ENCODE measurements at places on chromosomes 13 and 19.

- no peak for DNase-seq
Observed at GRCh38 chr13:71488201-71488600, 378.8 kb downstream of the DACH1 start.

DNA sequence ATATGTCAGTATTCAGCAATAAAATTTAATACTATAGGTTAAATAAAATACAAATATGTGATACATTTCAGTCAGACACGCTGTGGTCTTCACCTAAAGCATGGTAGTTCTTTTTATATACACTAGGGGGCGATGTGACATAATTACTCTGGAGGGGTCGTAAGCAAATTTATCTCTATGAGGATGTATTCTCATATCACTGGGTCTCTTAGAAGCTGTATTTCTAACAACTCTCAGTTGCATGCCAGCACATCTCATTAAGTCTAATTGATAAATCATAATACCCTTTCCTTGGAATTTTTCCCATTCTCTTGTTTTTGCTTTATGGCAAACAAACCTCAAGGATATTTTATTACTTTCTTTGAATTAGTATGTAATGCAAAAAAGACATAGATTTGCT, 3.9 kb upstream of the PCDH17 start:
- no peak for DNase-seq

DNA sequence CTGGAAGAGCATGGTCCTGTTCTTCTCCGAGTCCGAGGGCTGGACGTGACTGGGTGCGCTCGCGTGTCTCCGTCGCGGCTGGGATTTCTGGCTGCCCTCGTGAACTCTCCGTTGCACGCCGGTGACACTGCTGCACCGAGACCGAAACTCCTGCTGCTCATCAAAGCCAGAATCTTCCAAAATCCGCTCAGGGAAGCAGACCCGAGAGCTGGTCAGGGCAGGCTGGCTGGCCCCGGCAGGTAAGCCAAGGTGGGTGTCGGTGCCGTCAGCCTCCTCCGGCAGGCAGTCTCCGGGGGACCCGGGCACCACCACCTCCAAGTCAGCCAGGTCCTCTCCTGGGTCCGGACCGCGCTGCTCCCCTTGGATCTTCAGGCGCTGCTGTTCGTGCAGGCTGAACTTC, 119.9 kb downstream of the TBC1D4 start:
- DNase-seq = no peak

- DNase-seq = no peak
Observed at GRCh38 chr19:2495130-2495641, 19.3 kb downstream of the GADD45B start.

GRCh38 chr19:35254341-35255297, 5.8 kb downstream of the LSR start:
- DNase-seq = no peak

DNA sequence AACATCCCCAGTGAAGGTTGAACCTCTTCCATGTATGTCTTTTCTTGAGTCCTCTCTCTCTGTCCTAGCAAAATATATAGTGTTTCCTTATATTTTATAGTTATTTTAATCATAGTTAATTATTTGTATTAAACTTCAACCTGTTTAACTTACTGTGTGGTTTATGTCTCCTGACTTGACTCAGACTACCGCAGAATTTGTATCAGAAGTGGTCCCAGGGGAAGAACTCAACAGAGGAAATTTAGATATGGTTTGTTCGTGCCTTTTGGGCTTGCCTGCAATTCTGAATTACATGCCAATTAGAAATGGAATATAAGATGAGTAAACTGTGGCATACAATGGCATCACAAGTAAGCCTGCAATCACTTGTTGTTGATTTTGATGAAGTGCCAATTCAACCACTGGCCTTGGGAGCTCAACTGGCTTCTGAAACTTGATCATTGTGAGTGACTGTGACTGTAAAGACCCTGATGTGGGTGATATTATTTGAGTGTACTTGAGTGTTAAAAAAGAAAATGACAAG, 1459.5 kb upstream of the PCDH20 start:
- no peak for DNase-seq

GRCh38 chr13:97113231-97114001, 108.7 kb upstream of the MBNL2 start:
- no peak for DNase-seq

GRCh38 chr19:42284591-42285341, 15.7 kb downstream of the CIC start:
- DNase-seq = no peak

DNA sequence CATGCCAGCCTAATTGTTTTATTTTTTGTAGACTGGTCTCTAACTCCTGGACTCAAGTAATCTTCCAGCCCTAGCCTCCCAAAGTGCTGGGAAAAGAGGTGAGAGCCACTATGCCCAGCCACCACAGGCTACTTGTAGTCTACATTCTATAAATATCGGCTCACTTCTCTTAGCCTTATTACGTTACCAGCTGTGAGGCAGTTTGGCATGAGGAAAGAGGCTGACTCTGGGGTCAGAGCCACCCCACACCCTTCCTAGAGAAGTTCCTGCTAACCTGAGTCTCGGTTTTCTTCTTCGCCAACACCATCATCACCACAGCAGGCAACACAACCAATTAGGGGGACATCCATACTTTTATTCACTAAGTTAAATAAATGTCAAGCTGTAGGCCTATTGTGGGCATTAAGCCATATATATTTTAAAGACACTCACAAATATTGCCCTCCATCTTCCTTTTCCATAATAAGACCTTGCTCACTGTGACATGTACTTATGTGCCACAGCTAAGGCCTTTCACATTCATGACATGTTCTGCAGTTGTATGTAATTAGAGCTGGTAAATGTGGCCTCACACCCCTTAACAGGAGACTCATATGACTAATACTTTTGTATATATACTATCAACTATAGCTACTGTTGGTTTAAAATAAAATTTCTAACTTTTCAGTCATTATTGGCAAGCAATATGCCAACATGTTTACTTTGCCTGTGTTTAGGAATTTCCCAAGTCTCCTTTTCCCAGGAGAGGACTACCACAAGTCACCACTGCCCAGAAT, 5.7 kb downstream of the SLC25A30 start:
- no peak for DNase-seq

DNA sequence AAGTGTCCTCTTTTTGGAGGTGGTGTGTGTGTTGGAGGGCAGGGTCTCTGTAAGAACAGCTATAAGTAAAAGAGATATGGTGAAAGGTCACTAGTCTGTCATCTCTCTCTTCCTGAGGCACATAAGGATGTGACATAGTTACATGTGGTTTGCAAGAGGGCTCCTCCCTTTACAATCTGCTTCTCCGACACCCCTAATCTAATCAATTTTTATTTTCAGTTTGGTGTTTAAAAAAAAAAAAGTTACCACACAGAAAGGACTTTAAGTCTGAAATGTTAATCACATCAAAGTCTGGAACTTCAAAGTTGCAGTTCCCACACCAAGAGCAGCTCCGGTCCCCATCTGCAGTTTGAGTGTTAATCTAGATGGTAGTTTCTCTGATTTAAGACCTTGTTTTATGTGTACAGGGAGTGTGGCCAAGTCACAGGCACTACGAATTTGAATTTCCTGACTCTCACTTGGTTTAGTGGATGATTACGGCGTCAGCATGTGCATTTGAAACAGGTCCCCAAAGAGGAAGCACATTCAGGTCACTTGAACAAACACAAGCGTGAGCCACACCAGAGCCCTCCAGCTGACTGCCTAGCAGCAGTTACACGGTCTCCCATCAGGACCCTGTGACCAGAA, 53.1 kb downstream of the FOXO1 start:
- peak; percentile 23 for DNase-seq

- DNase-seq = no peak
Observed at GRCh38 chr13:98172590-98173422, 4.3 kb downstream of the RNF113B start.

DNA sequence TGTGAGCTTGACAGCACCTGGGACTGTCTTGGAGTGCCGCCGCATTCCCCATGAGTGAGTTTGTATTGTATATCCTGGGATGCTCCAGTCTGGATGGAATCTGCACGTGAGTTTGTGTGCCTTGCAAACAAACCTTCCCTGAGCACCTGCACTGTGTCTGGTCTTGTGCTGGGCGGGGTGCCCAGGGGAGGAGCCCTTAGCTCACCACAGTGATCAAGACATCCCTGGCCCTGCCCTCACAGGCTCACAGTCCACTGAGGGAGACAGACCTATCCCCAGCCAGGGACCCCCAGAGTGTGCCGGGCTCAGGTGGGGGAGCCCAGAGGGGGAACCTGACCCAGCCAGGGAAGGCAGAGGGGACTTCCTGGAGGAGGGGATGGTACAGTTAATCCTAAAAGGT, 1.7 kb upstream of the BCAM start:
- DNase-seq = no peak

DNA sequence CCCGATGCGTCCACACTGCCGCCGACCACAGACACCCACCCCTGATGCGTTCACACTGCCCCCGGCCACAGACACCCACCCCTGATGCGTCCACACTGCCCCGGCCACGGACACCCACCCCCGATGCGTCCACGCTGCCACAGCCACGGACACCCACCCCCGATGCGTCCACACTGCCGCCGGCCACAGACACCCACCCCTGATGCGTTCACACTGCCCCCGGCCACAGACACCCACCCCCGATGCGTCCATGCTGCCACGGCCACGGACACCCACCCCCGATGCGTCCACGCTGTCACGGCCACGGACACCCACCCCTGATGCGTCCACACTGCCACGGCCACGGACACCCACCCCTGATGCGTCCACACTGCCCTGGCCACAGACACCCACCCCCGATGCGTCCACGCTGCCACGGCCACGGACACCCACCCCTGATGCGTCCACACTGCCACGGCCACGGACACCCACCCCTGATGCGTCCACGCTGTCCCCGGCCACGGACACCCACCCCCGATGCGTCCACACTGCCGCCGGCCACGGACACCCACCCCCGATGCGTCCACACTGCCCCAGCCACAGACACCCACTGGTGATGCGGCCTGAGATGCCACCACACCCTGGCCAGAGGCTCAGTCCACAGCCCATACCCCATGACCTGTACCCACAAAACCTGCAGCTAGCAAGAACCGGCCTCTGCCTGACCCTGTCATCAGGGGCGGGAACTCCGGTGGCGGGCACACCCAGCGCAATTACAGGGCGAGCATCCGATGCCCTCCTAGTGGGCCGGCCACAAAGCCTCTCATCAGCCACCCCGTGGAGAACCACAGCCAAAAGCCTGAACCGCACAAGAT, 28.4 kb downstream of the RASA3 start:
- DNase-seq = no peak

- no peak for DNase-seq
Observed at GRCh38 chr19:49338023-49338677, 2.9 kb downstream of the CD37 start.

DNA sequence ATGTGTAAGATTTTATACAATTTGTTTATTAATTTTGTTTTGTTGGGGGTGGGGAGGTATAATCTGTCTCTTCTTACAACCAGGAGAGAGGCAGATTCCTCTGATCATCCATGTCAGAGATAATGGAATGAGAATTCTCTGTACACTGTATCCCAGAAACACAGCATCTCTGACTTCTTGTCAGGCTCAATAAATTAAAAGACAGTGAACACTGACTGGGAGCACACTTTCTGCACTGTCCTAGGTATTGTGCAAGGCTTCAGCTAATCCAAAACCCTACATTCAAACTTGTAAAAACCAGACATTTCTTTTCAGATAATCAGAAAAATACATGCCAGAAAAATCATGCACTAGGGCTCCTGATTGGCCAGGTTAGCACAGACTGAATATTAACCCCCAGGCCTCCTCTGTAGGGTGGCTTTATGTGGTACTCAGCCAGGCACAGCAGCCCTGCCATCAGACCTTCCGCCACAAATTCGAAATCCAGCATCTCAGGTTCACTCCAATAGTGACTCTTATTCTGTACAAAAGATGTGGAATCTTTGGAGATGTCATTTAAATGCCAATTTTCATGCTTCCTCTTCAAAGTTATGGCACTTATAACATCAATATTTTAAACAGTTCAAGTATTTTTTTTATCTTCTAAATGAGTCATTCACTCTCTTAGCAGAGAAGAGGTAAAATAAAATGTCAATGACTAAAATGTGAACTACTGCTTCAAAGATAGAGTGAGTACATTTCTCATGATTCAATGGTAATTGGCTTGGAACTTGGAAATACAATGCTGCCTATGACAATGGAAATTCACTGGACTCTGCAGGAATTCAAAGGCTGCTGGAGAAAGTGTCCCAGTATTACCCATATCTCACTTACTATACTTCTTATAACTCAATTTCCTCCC, 211.5 kb downstream of the KLF12 start:
- DNase-seq = no peak

DNA sequence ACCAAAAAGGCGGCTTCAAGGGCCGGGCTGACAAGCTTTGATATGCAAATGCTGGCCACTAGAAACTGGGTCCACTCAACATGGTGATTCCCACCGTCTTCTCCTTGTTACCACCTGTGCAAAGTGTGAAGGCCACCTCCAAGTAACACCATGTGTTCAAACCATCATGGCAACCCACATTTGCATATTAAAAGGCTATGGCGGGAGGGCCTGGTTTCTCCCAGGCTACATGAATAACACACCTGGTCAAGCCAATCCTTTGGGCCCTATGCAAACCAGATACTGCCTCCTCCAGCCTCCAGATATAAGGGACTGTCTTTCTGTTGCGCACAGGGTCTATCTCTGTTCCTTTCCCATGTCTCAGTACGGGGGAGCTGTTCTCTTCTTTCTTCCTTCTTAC, 36.6 kb upstream of the ZSCAN5A start:
- DNase-seq = no peak

DNA sequence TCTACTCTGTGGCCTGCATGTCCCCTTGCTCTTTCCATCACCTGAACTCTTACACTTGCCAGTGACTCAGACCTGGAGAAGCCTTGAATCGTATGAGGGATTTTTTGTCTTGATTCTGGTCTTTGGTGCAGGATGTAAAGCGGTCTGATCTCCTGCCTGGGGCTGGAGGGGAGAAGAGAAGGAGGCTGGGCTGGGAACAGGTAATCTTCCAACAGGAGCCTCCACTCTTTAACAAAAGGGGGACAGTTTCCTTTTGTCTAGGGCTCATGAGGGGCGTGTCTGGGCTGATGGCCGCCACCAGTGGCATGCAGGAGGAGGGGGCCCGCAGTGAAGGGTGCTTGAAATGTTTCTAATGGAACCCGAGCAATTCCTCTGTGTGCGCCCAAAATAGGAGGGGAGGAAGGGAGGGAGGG, 24.7 kb downstream of the NFIX start:
- no peak for DNase-seq

DNA sequence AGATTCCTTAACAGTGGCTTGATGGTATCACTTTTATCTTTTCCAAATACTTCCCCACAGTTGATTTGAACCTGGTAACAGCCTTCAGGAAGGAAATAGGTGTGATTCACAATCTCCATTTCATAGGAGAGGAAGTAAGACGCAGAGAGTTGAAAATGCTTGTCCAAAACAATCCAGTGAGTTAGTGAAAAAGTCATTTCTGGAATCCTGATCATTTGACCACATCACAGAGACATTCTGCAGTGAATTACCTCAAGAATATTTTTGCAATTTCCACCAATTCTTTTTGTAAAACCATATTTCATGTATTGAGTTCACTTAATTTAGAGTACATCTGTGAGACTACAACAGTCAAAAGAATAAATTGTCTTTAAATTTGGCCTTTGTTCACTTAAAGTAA, 292.8 kb downstream of the DCLK1 start:
- DNase-seq = no peak

Data from activated CD8-positive, alpha-beta memory T cell treated with anti-CD3 and anti-CD28 coated beads for 1 hour (primary cell).